Mesothelial cell of epicardium (in vitro differentiated cells): ENCODE measurements at places on chromosomes 3 and 15. TPM values are rescaled to one million over a fixed set of nuclear protein-coding genes. Genes with fewer than 3 reads are reported as not detected.

Gene TNIK
- total RNA-seq, result 7.3 to 9.3 TPM (median 8.8 TPM) in 3 replicates

Gene IMPG2
- 0.59 to 0.69 TPM (median 0.69 TPM) in 3 replicates for total RNA-seq

Gene IL17RC
- total RNA-seq, result 28.8 to 30.2 TPM (median 29.6 TPM) in 3 replicates

Gene ATP8B4
- total RNA-seq, result 1.4 to 2.1 TPM (median 1.8 TPM) in 3 replicates

Gene MB21D2
- total RNA-seq, result 8.5 to 9.4 TPM (median 9.1 TPM) in 3 replicates

Gene FBLN2
- total RNA-seq, result 63.3 to 68.6 TPM (median 67.5 TPM) in 3 replicates

Gene FAM81A
- 0.92 to 1.0 TPM (median 0.97 TPM) in 3 replicates for total RNA-seq

Gene SKOR1
- 0.89 to 1.1 TPM (median 1.1 TPM) in 3 replicates for total RNA-seq

Gene OXSM
- 10.2 to 12.8 TPM (median 10.4 TPM) in 3 replicates for total RNA-seq

Gene GABRA5
- 0.11 to 0.49 TPM (median 0.45 TPM) in 3 replicates for total RNA-seq

Gene NUP210
- 25.9 to 27.9 TPM (median 26.7 TPM) in 3 replicates for total RNA-seq

Gene SFMBT1
- total RNA-seq, result 4.1 to 5.4 TPM (median 4.4 TPM) in 3 replicates

DNA sequence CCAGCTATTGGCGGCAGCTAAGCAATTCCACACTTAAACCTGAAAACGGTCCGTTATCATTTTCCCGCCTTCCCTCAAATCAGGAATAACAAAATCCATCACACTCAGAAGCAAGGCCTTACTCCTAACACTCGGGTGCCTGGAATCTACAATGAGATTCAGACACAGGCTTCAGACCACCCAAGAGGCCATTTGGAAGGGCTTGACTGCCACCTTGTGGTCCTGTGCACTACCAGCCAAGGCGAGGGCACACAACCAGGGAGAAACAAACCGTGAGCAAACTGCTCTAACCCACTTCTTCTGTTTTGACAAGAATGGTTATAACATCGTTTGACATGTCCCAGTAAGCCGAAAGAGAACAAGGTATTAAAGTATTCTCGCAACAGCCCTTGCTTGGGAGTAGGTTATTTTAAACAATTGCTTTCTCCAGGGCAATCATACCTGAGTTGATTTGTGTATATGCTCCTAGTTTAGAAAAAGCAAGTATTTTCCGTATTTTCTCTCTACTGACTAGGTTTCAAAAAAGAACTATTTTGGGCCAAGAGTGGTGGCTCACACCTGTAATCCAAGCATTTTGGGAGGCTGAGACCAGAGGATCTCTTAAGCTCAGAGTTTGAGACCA, 40.1 kb upstream of the TAFA4 start:
- DNase-seq, result peak; percentile 64

DNA sequence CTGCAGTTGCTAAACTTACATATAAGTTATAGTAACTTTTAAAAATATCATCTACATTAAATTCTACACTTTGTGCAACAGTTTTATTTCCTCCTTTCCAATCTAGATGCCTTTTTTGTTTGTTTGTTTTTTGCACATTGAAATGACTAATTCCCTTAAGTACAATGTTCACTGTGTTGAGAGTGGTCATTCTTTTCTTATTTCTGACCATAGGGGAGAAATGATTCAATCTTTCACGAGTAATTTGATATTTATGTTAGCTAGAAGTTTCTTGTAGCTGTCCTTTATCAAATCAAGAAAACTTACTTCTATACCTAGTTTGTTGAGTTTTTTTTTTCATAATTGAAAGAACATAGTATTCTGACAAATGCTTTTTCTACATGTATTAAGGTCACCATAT, 85.0 kb upstream of the CBLB start:
- DNase-seq, result no peak

DNA sequence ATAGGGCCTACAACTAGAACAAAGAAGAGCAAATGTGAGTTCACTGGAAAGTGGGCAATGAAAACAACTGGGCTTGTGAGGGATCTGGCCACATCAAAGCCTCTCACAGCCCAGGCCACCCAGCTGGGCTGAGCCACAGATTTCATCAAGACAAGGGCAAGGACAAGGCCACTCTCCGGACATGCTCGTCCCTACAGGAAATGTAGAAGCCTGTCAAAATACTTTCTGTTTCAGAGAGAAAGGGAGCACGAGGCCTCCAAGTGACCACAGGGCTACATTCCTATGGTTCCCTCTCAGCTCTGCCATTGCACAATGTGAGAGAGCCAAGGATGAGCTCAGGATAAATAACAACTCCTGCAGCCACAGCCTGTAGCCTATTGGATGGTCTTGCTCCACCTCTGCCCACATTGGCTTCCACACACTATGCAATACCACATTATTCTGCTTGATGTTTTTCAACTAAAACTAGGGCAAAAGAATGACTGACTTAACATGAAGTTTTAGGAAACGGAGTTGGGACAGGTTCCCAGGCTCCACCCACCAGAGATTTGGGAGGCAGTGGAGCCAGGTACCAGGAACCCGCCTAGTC, 12.1 kb downstream of the TBC1D2B start:
- DNase-seq, result no peak

GRCh38 chr3:31465999-31466398, 66.7 kb upstream of the STT3B start:
- DNase-seq, result no peak

- no peak for DNase-seq
Observed at GRCh38 chr15:41584636-41585126, 25.7 kb downstream of the TYRO3 start.

DNA sequence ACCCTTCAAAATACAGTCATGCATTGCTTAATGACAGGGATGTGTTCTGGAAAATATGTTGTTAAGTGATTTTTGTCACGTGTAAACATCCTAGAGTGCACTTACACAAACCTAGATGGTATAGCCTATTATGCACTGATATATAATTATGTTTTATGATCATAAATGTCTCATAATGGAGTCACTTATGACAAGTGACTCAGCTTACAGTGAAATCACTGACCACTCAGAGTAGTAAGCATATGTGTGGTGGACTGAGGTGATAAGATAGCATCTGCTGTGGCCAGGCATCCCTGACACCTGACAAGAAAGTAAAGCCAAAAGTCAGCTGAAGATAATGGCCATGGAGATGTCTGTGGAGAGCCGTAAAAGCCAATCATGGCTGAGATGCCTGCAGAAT, 5.4 kb downstream of the ACAD11 start:
- DNase-seq, result no peak

DNA sequence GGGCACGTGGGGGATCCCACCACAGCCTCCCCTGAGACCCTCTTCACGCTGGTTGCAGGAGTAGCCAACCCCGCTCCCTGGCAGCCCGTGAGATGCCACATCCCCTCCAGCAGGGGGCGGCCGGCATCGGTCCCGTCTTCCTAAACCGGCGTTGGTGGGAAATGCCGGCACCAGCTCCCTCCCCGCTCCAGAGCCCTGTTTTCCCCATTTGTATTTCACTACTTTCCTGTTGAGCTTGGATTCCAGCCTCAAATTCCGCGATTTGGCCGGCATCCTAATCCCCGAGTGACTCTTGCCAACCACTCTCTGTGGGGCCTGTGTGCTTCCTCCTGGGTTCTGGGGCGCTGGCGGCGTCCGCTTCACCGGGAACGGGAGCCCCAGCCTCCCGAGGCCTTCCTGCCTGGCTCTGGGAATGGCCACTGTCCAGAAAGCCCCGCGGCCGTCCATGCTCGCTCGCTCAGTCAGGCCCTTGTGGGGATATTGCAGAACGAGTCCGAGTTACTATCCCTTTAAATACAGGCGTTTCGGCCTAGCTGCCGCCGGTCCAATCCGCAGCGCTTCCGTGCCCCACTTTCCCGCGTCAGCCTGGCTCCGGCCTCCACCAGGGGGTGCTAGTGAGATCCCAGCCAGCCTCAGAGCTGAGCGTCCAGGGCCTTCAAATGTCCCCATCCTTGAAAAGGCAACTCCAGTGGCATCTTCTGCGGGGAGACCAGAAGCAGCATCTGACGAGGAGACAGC, 8.1 kb upstream of the ADAMTS17 start:
- peak; percentile 96 for DNase-seq

DNA sequence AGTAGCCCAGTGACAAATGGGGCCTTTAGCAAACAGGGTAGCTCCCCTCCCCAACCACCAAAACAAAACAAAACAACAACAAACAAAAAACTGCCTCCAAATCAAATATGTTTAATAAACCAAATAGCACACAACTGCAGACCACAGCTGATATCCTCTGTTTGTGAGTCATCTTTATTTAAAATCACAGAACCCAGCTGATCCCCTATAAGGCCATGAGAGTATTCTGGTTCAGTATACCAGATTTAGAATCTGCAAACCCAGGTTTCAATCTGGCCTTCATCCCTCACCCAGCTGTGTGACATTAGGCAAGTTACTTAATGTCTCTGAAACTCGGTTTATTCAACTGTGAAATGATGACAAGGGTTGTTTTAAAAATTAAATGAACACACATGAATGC, 124.5 kb downstream of the SUCLG2 start:
- DNase-seq, result no peak

- no peak for DNase-seq
Observed at GRCh38 chr3:189947948-189948723, 172.6 kb downstream of the P3H2 start.

GRCh38 chr3:18247776-18248310, 177.3 kb downstream of the SATB1 start:
- no peak for DNase-seq

DNA sequence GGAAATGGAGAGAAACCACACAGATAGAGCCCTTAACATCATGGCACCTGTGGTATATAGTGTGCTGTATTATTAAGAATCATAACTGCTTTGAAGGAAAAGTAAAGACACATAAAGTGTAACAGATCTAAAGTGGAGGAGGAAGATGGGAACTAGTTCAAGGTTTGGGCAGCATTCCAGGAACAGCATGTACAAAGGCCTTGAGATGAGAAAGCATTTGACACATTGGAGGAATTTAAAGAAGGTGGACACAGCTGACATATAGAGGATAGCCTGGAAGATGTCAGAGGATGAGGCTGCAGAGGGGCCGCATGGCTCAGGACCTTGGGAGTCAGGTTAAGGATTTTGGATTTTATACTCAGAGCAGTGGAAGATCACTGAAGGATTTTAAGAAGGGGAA, 39.0 kb downstream of the LRTM1 start:
- DNase-seq, result no peak

GRCh38 chr15:80556694-80557367, 138.3 kb upstream of the ABHD17C start:
- DNase-seq, result no peak

DNA sequence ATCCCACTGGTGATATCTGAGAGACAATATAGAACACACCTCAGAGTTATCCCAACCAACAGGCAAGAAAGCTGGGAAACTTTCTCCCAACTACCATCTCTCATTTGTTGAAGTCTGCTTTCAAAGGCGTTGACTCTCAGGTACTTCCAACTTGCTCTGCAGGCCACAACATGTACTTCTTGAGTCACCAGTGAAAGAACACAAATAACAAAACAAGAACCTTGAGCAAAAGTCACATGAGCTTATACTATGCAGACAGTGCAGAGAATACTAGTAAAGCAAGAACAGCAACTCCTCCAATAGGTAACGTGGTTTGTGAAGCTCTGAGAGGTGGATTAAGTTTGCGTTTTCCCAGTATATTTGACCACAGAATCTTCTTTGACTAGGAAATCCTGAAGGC, 20.6 kb downstream of the SNTN start:
- no peak for DNase-seq

DNA sequence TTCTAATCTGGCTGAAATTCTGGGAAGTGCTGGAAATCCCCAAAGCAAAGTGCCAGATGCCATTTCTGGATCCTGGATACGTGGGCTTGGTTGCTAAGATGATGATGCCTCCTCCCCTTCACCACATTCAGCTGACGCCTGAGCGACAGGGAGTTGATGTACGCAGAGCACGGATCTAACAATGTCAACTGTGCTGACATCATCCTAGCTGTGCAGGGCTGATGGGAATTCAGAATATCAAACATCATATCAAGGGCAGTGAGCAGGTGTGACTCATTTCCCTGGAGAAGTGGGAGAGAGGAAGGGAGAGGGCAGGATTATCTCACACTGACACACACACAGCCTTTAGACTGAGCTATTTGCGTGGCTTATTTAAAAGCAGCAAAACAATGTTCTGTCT, 92.6 kb upstream of the ZBTB20 start:
- no peak for DNase-seq

DNA sequence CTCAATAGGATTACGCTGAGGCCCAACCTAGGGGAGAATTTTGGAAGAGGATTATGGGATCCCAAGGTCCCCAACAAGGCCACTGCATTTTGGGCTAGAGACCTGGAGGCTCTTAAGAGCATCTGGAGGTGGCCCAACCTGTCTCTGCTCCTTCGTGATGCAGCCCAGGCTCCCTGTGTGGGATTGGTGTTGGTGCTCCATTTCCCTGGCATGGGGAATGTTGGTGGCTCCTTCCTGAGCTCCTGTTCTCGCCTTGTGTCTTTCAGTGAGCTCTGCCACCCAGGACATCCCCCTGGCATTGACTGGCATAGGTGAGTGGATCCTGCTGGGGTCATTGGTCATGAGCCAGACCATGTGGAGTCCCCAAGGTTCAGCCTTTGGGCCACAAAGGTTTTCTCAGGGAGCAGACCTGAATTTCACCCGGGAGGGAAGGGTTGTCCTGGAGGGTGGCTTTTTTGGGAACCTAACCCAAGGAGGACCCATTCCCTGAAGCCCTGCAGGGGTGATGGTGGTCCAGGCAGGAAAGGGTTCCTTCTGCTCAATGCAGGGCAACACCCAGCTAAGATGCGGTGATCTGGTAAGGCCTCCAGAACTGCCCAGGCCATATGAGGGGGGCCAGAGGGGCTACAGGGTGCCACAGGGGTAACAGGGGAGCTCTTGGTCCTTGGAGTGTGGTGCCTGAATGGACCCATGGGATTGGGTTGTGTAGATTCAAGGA, 202.5 kb downstream of the UBE3A start:
- no peak for DNase-seq

DNA sequence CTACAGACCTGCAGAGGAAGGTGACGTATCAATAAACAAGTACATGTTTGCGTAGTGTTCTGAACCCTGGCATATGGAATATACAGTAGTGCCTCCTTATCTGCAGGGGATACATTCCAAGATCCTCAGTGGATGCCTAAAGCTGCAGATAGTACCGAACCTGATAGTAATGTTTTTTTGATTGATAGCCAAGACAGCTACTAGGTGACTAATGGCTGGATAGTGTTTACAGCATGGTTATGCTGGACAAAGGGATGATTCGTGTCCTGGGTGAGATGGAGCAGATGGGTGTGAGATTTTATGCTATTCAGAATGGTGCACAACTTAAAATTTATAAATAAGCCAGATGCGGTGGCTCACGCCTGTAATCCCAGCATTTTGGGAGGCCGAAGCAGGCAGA, 55.8 kb upstream of the IGF2BP2 start:
- no peak for DNase-seq

- DNase-seq, result no peak
Observed at GRCh38 chr3:66140106-66140505, 80.7 kb upstream of the SLC25A26 start.

DNA sequence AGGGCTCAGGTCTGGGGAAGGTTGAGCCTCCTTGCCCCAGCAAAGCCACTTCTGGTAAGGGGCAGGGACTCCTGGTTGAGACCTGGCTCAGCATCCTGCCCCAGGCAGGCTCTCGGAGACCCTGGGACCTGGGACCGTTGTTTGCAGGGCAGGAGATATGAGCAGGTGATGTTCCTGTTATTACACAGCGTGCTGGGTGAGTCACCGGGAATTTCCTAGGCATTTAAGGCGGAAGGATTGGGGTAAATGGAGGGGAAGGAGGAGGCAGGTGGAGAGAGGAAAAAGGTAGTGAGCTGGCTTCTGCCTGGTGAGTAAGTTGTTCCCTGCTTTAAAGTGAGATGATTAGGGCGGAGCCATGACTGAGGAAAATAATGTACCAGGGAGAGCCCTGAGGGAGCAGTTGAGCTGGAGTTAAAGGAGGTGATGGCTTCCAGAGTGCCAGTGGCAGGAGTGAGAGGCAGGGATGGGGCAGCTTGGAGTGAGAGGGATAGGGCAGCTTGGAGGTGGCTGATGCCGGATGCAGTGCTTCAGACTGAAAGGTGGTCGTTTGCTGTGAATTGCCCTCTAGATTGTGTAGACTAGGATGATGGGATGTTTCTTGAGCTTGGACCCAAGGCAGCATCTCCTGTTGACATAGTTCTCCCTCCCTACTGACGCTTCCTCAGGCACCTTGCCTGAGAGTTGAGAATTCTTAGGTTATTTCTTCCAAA, 79.4 kb downstream of the AAGAB start:
- no peak for DNase-seq
